ENCODE measurements at places on chromosomes 4 and X.

DNA sequence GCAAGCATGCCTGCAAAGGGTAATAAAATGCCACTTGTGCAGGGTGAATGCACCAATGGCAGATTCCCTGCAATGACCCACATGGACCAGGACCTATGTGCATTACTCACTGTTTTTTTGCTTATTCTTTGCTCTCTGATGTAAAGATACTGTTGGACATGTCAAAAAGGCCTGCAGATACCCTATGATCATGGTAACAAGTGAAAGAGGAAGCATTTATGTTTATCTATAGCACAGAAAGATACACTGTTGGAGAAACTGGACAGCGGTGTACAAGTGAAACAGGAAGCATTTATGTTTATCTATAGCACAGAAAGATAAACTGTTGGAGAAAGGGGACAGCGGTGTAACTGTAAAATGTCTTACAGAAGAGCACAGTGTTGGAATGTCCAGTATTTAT is 127.5 kb downstream of the PAPSS1 start:
- DNase-seq, result no peak

GRCh38 chrX:7147413-7147977 is at the start of gene STS:
TSS of gene STS (plus strand) at chrX:7147712. CDS start at chrX:7253200, 105,488 bp downstream.
- DNase-seq, result no peak

- no peak for DNase-seq
Measured at GRCh38 chr4:62627671-62628070, 1427.5 kb downstream of the ADGRL3 start.

DNA sequence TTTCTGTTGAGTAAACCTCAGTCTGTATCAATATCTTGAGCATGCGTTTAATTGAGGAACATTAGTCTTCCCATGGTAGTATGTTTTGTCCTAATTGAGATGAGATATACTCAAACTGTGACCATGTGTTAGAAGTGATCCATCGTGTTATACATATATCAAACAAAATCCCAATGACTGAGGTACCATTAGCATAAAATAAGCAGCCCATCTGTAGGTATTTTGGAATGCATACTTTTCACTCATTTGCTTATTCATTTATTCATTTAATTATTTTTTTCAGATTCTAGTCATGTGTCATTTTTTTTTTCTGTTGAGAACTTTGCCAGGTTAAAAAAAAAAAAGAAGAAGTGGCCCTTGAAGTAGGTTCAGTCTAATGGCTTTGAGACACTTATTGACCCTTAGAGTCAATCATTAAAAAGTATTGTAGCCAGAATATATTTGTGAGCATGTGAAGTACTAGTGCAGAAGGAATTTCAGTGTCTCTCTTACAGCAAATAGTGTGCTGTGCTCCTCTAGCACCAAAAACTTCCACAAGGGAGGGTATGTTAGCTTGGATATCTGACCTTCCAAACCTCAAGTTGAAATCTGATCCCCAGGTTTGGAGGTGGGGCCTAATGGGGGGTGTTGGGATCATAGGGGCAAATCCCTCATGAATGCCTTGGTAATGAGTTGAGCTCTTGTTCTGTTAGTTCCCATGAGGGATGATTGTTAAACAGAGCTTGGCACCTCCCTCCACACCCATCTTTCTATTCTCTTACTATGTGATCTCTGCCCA is 130.8 kb upstream of the NPY2R start:
- DNase-seq, result no peak

- no peak for DNase-seq
Measured at GRCh38 chrX:115966920-115967319, 203.6 kb upstream of the AGTR2 start.

- peak; percentile 1 for DNase-seq
Measured at GRCh38 chrX:111095974-111096895, at the start of gene PAK3. TSS of gene PAK3 (plus strand) at chrX:111096191. CDS start at chrX:111123104, 26,913 bp downstream.

DNA sequence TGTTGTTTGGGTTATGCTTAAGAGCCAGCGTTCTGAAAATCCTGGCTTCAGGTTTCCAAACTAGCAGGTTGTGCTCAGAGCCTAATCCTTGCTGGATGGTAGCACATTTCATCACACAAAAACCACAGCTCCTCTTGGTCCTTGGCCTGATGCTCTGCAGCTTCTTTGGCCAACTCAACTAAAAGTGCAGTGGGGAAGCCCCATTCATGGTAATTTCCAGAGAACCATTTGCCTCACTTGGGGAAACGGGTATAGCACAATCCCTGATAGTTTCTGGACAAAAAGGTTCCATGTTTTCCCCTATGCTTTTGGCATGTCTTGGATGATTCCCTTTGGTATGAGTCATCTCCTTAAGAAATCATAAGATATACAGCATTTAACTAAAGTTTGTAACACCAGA is 78.7 kb downstream of the SYNPO2 start:
- no peak for DNase-seq

DNA sequence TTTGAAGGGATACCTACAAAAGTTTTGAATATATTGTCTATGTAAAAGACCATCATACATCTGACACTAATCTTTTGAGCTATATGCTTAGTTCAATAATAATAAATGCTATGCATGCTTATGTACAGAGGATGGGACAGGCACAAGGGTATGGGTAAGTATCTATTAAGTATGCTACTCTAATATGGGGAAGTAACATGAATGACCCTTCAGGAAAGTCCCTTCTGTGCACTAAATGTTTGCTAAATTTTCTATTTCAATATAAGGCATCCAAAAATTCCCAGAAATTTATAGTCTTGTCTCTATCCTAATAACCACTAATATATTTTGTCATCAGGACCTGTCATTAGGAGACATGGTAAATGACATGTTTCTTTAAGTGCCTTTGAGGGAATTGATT is 19.0 kb downstream of the ATP8A1 start:
- DNase-seq, result no peak

- no peak for DNase-seq
Measured at GRCh38 chr4:161554372-161554990, 609.3 kb downstream of the FSTL5 start.

- no peak for DNase-seq
Measured at GRCh38 chr4:126209147-126209546, 894.4 kb downstream of the FAT4 start.

GRCh38 chr4:173538148-173538908 is 8.3 kb upstream of the HAND2 start:
- no peak for DNase-seq

DNA sequence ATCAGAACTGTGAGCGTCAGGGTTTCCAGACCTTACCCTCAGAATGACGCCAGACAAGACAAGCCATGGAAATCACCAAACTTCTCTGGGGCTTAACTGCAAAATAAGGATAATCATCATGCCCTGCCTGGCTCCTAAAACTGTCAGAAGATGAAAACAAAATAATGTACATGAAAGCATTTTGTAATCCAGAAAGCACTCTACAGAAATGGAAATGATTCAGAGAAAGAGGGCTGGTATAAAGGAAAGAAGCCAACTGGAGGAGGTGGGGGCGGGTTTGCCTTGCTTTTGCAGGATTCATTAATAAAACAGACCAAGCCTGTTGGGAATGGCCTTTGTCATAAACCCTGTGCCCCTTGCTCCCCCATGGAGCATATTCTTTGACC is 47.3 kb downstream of the SEPSECS start:
- no peak for DNase-seq

GRCh38 chrX:51779306-51779705 is 36.1 kb downstream of the GSPT2 start:
- no peak for DNase-seq

- DNase-seq, result no peak
Measured at GRCh38 chr4:125527681-125528080, 212.9 kb downstream of the FAT4 start.

All from SW 1271 (cell line).